ENCODE measurements at places on chromosomes 6 and 20.

DNA sequence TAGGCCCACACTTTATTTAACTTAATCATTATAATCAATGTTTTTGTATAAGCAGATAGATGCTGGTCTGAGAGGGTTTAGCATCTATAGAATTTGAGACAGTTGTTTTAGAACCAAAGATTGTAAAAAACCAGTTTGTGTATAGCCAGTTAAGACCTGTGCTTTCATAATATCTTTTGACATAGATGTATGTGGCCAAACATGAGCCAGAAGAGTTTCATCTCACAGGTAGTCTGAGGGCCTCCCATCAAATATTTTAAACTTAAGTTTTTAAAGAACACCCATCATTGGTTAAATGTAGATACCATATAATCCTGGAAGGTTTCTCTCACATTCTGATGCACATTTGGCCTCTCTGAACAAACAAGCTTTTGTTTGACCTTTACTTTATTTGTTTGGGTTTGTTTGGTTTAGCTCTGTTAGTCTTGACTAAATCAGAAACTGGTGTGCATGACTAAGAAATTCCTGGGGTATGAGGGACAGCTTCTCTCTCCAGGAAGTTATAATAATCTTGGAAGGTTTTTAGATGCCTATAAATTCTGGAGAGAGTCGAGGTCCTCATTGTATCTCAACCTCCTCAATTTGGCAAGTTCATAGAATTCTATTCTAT lies 58.0 kb upstream of the TMEM200A start:
- no peak for DNase-seq

- no peak for DNase-seq
Measured at GRCh38 chr6:94357381-94357980, 938.1 kb upstream of the EPHA7 start.

DNA sequence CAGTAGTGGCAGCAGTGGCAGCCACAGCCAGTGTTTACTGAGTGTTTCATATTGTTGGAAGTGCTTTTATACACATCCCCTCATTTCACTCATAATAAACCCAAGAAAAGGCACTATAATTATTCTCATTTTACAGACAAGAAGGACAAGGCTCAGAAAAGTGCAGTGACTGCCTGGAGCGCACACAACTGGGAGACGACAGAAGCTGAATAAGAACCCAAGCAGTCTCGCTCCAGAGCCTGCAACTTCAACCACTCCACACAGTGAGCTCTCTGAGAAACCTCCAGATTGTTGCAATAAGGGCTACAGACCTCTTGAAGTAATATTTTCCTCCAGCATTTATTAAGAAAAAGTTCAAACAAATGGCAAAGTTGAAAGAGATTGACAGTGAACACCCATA lies 76.9 kb downstream of the PLCG1 start:
- no peak for DNase-seq

DNA sequence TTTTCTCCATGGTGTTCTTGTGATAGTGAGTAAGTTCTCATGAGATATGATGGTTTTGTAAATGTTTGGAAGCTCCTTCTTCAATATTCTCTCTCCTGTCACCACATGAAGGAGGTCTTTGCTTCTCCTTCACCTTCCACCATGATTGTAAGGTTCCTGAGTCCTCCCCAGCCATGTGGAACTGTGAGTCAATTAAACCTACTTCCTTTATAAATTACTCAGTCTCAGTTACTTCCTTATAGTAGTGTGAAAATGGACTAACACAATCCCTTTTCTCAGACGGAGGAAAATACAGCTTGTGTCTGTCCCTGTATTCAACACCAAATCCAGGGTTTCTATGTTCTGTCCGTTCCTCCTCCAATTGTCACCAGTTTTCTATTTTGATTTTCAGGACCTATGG lies 181.0 kb downstream of the ALDH8A1 start:
- no peak for DNase-seq

GRCh38 chr6:166949528-166950442 lies 6.6 kb downstream of the RNASET2 start:
- no peak for DNase-seq

DNA sequence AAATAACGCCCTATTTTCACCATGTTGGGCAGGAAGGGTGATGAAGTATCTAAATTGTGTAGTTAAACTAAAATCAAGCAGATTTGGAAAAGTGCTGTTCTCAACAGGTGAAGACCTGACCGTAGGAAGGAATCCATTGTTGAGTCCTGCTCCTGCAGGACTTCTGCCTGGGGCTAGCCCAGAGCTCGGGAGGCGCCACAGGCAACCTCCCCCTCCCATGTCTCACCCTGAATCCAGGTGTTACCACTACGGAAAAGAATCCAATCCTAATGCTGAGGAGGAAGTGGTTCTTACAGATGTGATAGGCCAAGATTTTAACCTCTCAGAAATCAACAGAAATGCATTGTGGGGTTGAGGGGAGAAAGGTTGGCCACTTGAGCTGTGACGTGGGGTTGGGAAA lies 30.2 kb downstream of the RAB22A start:
- DNase-seq: no peak

DNA sequence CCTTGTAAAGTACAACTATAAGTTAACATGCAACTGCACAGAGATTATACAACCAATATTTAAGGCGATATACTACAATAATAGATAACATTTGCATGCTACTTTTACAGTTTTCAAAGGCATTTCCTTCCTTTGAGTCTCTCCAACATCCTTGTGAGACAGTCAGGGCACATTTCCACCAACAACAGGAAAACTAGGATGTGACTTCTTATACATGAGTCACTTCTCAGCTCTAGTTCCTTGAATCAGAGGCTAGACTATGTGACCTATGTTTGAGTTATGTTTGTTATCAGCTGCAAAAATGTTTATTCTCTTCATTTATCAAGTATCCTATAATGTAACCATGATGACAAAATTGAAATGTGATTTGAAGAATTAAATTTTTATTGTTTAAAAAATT lies 51.7 kb upstream of the TFAP2D start:
- DNase-seq: no peak

GRCh38 chr6:90444160-90444714 lies 142.6 kb downstream of the MAP3K7 start:
- no peak for DNase-seq

DNA sequence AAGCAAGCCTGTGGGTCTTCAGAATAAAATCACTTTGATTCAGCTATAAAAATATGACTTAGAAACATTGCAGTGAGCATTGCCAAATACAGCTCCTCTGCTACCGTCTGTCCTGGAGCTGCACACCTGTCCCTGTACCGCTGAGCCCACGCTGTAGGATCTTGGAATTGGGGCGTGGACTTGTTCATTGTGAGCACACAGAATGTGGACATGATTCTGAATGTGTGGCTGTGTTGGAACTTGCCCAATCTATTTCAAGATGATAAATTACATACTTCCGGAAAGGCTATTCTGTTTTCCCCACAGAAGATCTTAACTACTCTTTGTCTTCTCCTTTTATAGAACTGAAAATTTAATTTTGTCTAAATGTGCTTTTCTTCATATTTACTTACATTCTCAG lies 107.3 kb downstream of the UST start:
- no peak for DNase-seq

GRCh38 chr20:21577551-21577950 lies 63.7 kb upstream of the NKX2-2 start:
- DNase-seq: no peak

GRCh38 chr20:38402816-38403215 lies 32.3 kb downstream of the SNHG17 start:
- DNase-seq: no peak

DNA sequence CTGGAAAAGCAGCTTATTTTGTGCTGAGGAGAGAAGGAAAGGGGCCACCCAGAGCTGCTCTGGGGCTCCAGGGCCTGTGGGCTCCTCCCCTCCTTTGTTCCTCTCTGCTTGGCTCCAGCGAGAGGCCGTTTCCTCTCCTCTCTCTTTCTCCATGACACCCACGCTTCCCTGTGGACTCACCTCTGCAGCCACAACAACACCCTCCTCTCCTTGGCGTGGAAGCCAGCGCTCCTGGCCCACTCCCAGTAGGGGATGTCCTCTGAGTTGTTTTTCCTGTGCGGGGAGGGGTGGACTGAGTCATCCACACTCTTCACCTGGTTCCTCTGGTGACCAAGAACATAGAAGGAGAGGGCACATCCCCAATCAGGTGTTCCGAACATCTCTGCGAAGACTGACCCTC lies 4.9 kb upstream of the CDSN start:
- DNase-seq: no peak

- DNase-seq: no peak
Measured at GRCh38 chr20:61127311-61128039, 124.6 kb upstream of the CDH4 start.

DNA sequence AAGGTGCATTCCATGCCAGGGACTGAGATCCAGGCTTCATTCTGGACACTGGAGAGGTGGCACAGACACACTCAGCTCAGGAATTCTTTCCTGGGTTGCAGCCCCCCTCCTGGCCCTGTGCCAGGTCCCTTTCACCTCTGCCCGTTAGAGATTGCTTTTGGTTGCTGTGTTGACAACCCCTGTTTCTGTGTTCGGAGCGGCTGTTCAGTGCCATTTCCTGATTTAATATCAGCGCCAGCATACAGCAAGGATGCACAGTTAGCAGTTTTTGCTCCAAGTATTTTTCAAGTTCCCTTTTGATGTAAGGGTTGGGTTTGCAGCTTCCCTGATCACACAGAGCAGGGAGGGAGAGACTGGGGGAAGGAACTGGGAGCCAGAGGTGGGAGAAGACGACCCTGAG lies 8.5 kb upstream of the MAFB start:
- no peak for DNase-seq

All from esophagus squamous epithelium (tissue), 5 donors.